Activated CD8-positive, alpha-beta memory T cell treated with anti-CD3 and anti-CD28 coated beads for 1 hour (primary cell): ENCODE measurements at places on chromosomes 4 and X.

GRCh38 chr4:48341776-48342605 is 662 bp downstream of the SLAIN2 start:
- peak; percentile 24 for DNase-seq

DNA sequence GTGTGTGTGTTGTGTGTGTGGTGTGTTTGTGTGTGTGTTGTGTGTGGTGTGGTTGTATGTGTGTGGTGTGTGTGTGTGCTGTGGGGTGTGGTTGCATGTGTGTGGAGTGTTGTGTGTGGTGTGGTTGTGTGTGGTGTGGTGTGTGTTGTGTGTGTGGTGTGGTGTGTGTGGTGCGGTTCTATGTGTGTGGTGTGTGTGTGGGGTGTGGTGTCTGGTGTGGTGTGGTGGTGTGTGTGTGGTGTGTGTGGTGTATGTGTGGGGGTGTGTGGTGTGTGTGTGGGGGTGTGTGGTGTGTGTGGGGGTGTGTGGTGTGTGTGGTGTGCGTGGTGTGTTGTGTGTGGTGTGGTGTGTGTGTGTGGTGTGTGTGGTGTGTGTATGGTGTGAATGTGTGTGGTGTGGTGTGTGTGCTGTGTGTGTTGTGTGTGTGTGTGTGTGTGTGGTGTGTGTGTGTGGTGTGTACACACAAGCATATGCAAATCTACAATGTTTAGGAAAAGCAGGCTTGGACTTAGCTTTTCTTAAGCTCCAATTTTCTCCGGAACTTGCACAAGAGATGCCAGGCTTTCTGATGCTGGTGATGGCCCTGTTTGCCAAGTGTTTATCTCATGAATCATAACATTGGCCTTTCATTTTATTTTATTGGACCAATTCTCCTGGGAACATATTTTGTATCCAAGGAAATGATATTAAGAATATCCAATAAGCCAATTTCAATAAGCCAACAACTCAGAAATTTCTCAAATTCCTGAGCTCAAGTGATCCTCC is 148.7 kb downstream of the SPATA18 start:
- DNase-seq = no peak

DNA sequence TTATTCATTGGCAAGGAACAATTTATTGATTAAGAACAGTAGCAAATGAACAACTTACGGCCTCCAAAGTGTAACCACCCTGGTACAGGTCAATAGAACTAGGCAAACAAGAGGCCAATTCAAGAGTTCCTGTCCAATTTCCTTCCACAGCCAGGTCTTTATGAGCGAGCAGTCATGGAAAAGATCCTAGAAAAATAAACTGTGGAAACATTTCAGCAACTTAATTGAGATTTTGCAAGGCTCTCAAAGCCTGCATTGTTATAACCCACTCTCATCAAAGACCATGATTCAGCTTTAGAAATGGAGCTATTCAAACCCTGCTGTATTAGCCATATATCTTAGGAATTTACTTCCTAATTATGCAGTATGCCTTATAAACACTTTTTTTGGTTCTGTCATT is 43.6 kb downstream of the UNC5C start:
- DNase-seq = no peak

- DNase-seq = no peak
Measured at GRCh38 chrX:65195621-65196020, 219.4 kb upstream of the ZC4H2 start.

DNA sequence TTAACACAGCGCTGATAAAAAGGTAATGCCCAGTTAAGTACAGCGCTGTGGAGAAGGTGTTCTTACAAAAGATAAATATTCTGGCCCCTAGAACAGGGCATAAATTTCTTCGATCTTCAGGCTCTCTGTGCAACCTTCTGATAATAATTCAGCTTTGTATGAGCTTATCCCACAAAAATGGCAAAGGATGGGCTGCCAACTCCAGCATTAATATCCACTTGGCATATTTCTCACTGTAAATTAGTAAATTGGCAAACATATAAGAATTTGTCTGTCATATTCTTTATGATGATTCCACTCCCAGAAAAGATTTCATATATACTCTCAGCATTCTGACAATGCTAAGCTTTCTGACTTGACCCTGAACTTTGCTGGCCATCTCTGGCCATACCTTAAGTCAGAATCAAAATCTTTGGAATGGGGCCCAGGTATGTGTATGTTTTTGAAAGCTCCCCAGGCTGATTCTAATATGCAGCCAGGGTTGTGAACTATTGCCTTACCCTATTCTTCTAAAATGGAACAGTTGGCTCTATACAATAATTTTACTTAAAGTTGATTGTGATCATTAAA is 134.8 kb downstream of the FRYL start:
- no peak for DNase-seq

GRCh38 chr4:33268776-33269175 is 2548.6 kb downstream of the PCDH7 start:
- no peak for DNase-seq

- no peak for DNase-seq
Measured at GRCh38 chr4:70724463-70724862, 2.7 kb downstream of the RUFY3 start.

DNA sequence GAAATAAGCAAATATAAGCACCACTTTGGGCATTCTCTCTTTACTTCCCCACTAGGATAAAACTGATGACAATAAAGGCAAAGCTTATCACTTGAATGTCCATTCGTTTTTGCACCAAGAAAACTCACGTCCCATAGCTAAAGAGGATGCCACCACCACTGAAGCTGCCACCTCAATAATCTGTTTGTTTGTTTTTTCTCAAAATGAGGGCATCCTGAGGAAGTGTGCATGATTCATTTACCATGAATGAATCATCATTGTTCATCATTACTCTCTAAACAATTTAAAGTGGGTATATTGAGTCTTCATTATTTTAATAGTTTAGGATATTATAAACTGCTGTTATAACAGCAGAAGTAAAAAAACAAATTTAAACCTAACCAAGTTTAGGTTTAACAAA is 168.2 kb downstream of the DCTD start:
- no peak for DNase-seq

- DNase-seq = no peak
Measured at GRCh38 chr4:4260185-4260751, 12.2 kb upstream of the TMEM128 start.

DNA sequence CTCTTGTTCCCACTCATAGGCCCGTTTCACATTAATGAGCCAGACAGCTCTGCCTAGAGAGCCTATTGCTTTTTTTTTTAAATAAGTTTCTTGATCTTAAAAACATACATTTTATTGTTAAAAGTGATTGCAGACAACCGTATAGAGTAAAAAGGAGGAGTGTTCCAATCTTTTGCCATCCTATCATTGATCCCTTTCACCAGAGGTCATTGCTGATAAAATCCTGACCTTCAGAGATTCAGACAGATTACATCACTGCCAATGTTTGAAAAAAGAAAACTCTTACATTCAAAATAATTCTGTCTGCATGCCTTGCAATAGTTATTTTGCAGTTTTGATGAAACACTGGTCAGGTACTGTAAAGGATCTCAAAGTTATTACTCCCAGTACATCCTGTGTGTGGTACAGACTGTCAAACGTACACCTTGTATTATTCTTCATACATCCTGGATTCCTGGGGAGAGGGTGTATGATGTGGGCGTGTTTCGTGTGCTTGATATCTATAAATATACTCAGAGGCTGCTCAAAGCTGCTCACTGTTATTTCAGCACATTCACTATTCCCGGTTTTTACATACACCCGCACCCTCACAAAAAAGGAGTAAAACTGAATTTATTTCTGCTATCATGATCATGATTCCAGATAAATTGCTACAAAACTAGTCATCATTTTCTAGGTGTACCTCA is 15.4 kb upstream of the KLHL2 start:
- no peak for DNase-seq

DNA sequence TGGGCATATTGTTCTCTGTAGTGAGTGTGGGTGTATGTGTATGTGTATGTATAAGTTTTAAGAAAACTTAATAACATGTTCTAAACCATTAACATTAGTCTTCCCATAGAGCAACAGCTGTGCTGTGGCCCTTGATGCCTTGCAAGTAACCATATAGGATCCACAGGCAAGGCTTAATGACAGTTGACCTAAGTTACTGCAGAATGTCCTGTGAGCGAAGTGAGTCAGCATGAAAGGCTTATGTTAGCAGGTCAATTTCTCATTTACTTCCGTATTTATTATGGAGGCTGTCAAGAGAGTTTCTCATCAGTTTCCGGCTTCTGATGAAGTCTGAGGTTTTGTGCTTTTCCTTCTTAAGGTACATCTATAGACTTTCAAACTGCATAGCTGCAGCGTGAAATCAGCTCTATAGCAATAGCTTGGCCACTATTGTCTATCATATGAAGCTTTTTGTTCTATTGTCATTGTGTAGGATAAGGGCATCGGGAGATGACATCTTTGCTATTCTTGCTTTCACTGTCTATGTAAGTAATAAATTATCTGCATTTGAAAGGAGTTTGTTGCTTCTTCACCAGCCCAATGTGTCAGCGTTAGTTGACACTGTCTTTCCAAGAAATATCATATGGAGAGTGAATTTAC is 1153.4 kb upstream of the AGA start:
- DNase-seq = no peak

DNA sequence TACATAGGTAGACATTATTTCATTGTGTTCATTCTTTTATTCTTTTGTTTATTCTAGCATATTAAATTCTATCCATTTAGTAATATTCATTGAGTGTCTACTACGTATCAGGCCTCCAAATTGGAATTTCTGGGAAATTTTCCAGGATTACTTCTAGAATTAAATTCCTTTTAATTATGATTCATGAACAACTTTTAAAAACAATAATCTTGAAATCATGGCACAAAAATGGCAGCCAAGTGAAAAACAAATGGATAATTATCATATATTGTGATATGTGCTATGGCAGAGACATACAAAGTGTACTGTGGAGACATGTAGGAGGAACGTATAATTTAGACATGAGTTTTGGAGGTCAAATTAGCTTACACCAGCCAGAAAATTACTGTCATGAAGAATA is 868.5 kb downstream of the FAT4 start:
- DNase-seq = no peak

DNA sequence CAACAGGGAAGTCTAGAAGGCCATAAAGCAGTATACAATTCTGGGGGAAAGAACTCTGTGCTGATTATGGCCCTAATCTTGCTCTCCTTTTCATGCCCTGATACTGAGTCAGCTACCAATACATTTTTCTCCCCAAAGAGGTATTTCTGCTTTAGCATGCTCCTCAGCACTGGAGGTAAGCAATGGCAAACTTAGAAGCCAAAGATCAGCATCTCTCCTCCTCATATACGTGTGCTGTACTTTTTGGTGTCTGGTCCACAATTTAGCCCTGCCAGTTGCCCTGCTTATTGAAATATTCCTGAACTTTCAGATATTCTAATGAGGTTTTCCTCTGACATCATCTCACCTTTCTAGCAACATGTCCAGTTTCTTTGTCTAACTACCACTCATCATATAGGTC is 226.2 kb downstream of the FSTL5 start:
- no peak for DNase-seq

GRCh38 chr4:48546336-48546735 is 56.3 kb downstream of the ZAR1 start:
- DNase-seq = no peak

DNA sequence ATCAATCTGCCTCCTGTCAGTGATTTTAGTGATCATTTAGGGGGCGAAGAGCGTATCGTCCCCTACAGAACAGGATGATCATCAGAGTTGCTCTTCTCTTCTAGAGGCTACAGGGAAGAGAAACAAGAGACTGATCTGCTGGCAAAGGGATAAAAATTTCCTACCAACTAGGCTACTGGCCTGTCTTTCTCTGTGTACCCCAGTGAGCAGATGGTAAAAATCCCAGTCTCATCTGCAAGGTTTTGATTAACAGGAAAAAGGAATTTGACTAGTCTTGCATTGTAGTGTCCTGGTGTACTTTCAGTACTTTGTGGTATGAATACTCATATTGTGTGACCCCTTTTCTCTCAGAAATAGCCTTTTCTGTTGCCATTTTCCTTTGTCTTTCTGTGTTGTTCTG is 21.8 kb upstream of the AADAT start:
- DNase-seq = no peak

DNA sequence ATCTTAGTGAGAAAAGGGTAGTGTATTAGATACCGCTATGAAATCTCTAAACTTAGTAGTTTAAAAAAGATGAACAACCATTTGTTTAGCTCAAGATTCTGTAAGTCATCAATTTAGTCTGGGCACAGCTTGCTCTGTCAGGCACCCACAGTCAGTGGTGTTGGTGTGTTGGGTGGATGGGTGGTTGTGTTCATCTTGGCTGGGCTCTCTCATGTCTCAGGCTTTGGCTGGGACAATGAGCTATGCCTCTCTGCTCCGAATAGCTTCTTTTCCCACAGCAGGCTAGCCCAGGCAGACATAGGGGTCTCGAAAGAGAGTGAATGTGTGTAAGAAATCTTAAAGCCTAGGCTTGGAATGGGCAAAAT is 127.0 kb upstream of the GATB start:
- no peak for DNase-seq
